T-helper 1 cell (primary cell): ENCODE measurements at places on chromosomes 4 and X.

DNA sequence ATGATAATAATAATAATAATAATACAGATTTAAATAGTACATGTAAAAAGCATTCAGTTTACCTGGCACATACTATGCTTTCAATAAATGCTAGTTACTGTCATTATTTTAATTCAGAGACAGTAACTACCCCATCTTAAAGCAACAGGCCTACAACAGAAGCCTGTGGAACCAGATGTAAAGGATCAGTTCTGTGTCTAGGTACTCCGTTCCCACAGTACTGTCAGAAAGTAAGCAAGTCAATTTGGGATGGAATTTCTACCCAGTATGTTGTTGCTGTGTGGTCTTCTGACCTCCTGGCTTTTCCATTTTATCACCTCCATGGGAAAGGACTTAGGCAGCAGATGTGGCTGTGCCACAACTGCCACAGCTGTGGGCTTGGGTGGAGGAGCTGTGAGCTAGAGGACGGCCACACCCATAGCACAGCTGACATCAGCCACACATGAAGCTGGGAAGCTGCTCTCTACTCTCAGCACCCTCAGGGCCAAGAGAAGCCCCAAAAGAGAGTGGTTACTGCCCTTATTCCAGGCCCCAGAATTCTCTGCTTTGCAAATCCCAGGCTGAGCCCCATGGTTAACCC lies 102.8 kb downstream of the CBR4 start:
- no peak for DNase-seq

- no peak for DNase-seq
Measured at GRCh38 chrX:84144281-84144680, 43.7 kb downstream of the RPS6KA6 start.

DNA sequence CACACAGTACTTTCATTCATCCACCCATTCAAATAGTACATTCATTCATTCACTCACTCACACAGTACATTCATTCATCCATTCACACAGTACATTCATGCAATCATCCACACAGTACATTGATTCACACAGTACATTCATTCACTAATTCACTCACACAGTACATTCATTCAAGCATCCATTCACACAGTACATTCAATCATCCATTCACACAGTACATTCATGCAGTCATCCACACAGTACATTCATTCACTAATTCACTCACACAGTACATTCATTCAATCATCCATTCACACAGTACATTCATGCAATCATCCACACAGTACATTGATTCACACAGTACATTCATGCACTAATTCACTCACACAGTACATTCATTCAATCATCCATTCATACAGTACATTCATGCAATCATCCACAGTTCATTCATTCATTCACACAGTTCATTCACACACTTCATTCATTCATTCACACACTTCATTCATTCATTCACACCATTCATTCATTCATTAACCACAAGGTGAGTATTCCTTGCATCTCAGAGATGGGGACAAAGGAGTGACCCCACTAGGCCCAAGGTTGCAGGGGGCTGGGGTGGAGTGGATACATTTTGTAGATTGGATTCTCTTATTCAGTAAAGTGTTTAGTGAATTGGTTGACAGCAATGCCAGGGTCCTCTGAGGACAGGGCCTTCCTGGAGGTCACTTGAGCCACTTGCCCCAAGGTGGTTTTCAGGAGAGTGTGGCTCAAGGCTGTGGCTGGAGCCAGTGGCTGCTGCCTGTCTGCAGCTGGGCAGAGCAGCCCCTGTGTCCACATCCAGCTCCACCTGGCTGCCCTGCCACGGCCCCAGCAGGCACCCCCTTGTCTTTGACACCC lies 4.3 kb upstream of the SPON2 start:
- DNase-seq = no peak

DNA sequence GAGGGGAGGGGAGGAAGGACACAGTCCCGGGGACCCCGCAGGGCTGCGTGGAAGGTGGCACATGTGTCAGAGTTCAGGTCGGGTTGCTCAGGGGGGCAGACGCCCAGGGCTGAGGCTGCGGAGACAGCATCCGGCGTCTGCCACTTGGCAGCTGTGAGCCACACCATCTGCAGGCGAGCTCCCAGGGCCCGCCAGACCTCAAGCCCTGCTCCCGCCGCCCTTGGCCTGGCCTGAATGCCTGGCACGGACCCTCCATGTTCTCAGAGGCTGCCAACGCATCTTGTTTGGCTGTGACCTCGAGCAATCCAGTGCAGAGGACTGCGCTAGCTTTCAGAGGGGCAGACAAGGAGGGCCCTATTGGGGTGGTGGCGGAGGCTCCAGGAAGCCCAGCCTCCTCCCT lies 5.1 kb downstream of the BGN start:
- no peak for DNase-seq

DNA sequence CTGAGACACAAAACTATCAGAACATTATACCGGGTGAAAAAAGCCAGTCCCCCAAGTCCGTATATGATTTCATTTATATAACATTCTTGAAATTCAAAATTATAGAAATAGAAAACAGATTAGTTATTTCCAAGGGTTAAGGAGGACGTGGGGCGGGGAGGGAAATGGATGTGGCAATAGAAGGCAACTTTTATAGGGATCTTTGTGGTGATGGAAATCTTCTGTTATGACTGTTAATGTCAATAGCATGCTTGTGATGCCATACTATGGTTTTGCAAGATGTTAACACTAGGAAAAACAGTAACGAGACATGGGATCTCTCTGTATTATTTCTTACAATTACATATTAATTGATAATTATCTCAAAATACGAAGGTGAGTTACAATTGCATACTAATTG lies 96.4 kb downstream of the LNX1 start:
- DNase-seq = no peak

- DNase-seq = no peak
Measured at GRCh38 chrX:140733766-140734342, 24.3 kb downstream of the LINC00632 start.

DNA sequence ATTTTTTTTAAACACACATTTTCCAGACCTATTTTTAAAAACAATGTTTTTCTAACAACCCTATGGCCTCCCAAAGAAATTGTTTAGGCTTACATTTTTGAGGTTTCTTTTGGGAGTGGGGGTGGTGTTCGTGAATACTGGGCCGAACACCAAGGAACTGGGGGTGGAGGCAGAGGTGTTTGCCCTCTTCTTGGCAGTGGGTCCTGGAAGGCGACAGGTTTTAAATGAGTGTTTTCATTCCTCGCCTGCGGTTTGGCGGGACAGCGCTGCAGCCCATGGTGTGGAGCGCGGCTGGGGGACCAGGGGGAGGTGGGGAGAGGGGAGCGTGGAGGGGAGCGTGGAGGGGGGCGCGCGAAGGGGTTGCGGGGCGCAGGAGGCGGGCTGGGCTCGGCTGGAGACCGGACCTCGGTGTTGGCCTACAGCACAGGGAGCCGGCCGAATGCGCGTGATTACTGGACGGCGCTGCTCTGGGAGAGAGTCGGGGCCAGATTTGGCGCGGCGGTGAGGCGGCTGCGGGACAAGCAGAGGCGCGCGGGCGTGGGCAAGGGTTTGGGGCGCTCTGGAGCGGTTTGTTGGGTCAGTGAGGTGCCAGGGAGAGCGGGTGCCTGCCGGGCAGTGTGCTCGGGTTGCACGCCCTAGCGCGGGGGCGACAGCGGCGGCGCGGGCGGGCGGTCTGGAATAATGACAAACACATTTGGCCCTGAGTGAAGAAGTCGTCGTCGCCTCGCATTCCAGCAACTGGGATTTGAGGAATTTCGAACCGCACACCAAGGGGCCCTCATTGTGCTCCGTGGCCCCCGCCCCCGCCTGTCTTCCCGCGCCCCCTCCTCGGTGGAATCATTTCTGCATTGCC lies 764 bp downstream of the PDGFRA start:
- no peak for DNase-seq

GRCh38 chr4:136637071-136637777 lies 895.1 kb downstream of the PCDH18 start:
- no peak for DNase-seq

DNA sequence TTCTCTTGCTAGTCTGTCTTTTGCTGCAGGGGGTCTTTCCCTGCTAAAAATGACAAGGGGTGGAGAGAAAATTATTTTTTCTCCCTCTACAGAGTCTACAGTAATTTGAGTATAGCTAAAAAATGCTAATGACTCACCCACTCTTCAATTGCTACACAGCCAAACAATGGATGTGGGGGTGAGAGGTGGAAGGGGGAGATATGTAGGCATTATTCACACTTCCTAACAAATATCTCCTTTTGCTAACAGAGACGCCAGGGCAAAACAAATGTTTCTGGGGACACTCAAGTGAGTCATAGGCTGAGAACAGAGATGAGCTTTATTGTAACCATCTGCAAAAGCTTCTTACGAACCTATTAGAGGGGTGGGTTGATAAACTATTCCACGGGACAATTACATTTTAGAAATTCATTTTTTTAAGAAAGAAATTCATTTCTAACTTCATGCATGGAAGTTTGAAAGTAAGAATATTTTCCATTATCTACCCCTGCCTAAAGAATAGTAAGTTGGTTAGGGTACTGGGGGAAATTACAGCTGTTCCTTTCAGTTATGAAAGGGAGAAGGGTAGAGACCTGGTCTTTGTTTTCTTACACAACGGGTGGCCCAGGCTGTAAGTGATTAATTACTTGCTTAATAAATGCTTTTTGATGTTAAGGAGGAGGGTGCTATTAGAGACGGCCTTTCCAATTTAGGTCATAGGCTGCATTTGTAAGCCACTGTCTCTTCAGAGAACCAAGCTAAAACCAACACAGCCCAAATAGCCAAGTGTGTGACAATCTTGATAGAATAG lies 12.8 kb downstream of the SCD5 start:
- no peak for DNase-seq

GRCh38 chr4:93228021-93228420 lies 600.5 kb upstream of the ATOH1 start:
- DNase-seq = no peak

GRCh38 chr4:134865675-134866074 lies 664.1 kb upstream of the PABPC4L start:
- no peak for DNase-seq

DNA sequence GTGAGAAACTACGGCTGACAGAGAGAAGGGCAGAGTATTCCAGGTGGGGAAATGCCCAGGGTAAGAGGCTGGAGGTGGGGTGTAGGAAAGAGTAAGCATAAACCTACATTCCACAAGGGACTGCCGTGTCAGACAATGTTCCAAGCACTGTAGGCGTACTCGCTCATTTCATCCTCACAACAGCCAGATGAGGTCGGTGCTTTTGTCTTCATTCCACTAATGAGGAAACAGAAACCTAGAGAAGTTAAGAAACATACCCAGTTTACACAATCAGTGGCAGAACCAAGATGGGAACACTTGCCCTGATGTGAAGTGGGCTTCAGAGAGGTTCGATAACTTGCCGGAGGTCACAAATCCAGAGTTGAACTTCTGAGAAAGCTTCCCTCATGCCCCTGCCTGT lies 4.6 kb downstream of the SASH3 start:
- DNase-seq = no peak

GRCh38 chr4:184261246-184261645 lies 43.6 kb upstream of the ENPP6 start:
- no peak for DNase-seq

DNA sequence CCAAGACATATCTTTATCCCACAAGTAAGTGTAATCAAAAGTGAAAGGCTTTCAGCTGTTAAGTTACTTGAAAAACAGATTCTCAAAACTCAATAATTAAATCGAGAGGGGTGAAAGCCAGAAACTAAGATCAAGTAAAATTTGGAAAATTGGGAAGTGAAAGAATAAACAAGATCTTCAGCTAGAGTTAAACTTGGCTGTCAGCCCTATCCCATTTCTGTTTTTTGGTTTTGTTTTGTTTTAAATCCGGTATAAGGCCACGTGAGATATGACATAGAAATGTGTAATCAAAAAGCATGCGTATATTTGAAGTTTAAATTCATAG lies 856.8 kb downstream of the STIM2 start:
- no peak for DNase-seq

- no peak for DNase-seq
Measured at GRCh38 chr4:162727232-162727631, 439.5 kb downstream of the NAF1 start.

DNA sequence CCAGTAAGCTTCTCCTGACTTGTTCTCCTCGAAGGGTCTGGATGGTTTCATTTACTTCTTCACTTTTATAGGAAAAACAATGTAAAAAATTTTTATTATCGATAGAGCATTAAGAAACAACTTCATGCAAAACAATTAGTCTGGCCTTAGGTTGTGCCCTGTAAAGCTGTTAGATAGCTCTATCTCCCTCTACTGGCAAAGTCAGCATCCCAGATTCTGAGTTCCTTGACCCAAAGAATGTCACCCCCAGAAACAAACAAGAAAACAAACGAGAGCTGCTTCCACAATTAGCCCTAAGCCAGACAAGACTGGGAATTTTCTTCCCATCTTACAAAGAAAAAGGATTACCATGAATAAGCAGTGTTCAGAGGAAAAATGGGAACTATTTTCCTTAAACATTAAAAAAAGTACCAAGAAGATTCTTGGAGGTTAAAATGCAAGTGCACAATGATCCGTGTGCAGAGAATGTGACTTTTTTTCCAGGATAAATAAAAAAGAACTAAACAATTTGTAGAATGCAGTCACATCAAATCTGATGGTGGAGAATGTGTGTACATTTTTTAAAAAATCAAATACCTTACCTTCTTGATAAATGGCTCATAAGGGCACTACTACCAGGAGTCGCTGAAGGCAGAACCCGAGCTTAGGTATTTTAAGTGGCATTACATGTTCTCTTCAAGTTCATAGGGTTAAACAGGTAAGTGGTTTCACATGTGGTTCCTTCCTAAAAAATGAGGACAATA lies 293.2 kb downstream of the FBXO8 start:
- DNase-seq = no peak

GRCh38 chr4:71156616-71157015 lies 163.2 kb downstream of the DCK start:
- DNase-seq = no peak

DNA sequence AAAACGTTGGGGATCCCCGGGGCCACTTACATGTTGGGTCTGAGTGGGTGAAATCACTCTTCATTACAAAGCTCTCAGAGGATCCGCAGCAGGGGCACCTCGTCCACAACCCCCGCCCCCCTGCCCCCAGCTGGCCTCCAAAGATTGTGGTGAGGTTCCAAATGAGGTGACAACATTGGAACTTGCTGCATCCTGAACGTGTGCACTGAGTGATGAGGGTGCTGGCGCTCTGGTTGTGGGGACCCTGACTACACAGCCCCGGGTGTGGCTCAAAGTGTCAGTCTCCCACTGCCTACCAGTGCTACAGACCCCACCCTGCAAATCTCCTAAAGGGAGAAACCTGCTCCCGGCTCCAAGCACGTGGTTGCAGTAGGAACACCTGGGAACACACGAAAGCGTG lies 111.9 kb downstream of the PHKA2 start:
- no peak for DNase-seq

DNA sequence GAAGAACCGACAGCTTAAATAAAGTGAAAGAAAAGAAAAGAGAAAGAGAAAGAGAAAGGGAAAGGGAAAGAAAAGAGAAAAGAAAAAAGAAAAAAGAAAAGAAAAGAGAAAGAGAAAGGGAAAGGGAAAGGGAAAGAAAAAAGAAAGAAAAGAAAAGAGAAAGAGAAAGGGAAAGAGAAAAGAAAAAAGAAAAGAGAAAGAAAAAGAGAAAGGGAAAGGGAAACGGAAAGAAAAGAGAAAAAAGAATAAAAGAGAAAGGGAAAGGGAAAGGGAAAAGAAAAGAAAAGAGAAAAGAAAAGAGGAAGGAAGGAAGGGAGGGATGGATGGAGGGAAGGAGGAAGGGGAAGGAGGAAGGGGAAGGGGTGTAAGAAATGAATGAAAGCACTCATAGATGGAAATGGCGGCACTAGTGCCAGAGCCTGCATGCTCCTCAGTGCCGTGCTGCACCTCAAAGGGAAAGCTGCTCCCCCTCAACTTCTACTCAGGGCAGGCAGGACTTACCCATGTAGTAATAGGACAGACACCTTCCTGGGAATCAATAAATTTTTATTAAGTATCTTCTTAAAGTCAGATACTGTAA lies 70.7 kb downstream of the AFAP1 start:
- DNase-seq = peak; percentile 40
